ENCODE measurements at places on chromosomes 16 and 17. TPM values are rescaled to one million over a fixed set of nuclear protein-coding genes. Genes with fewer than 3 reads are reported as not detected.

AHSP gene
- not detected for total RNA-seq

G6PC3 gene
- 6.8 TPM for total RNA-seq

SPOP gene
- total RNA-seq: 58.8 TPM

HYDIN gene
- total RNA-seq: 0.34 TPM

IL34 gene
- 1.0 TPM for total RNA-seq

CCL2 gene
- not detected for total RNA-seq

KRTAP4-6 gene
- not detected for total RNA-seq

TP53TG3C gene
- total RNA-seq: not detected

MT1F gene
- total RNA-seq: 4.3 TPM

ACSM2A gene
- not detected for total RNA-seq

DNAH2 gene
- under 0.01 TPM for total RNA-seq

PDK2 gene
- total RNA-seq: 3.1 TPM

Measured in nasal cavity respiratory epithelium epithelial cell of viscerocranial mucosa (primary cell).